ENCODE measurements at places on chromosomes 4 and X. TPM values are rescaled to one million over a fixed set of nuclear protein-coding genes. Genes with fewer than 3 reads are reported as not detected.

DNA sequence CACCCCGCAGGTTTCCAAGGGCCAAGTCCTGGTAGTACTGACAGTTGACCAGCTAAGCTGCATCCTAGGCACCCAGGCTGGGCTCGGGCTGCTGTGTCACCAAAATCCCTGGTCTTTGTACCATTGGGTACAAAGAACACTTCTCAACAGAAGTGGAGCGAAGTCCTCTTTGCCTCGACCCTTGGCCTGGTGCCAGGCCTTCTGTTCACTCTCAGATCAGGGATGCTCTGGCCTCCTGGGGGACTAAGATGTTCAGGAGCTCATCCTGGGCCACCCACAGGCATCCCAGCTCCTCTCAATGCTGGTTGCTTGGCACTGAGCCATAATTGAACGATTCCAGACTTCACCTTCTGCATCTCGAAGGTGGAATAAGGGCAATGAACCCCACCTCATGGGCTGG lies 13.8 kb upstream of the SLC2A9 start:
- no peaks in the 10 kb centered on the region for H3K36me3 ChIP-seq
- no peaks in the 10 kb centered on the region for H3K4me1 ChIP-seq
- DNase-seq = no peak
- H3K4me3 ChIP-seq = no peak overlapping the region
- no peak overlapping the region for H3K27ac ChIP-seq

DNA sequence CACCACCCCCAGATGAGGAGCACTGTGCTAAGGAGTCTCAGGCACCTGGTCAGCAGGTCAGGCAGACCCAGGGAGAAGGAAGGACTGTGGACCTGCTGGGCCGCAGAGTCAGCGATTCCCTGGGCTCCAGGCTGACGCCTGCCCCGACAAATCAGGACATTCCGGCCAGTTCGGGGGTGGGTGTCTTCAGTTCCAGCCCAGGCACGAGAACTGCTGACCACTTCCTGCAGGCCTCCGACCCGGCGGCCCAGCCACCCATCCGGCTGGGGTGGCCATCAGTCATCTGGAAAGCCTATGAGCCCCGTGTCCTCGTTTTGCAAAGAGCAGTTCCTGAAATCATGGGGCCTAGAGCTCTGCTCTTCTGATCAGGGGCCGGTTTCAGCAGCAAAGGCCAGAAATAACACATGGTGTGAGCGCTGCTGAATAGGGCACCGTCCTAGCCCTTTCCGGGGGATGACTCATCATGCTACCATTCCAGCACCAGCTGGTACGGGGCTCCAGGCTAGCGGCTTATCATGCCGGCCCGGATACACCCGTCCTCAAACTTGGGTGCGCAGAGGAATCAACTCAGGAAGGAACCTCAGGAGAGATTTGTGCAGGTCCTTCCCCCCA lies 7.8 kb upstream of the SH3TC1 start:
- H3K4me3 ChIP-seq = no peak overlapping the region
- no peaks in the 10 kb centered on the region for H3K36me3 ChIP-seq
- no peak overlapping the region for H3K27ac ChIP-seq
- no peaks in the 10 kb centered on the region for H3K4me1 ChIP-seq
- no peaks in the 10 kb centered on the region for H3K27me3 ChIP-seq
- no peak for DNase-seq

DNA sequence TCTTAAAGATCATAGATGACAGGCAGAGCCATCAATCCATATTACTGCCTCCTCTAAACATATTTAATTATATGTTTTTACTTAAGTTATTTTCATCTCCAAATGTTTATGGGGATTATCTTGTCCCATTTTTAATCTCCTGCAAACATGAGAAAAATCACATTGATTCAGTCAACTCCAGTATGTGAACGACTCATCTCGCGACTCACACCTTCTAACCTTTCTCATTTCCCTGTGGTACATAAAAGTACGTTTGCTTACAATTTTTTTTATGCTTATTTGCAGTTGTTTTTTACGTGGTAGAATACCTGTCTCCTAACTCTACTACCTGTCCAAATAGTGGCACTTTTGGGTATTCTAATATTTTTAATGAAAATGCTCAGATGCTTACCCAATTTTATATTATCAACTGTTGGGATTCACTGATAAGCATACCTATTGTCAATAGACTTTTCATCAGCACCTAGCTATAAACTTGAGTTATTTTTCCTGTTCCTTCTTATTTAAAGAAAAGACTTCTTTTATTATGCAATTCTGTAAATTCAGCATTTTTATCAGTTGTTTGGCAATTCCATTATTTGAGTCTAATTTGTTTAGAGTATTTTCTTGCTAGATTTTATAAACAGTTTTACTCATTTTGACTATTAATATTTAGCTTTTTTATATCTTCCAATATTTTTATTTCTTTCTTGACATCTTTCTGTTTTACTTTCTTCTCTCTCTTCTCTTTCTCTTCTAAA lies 276.6 kb downstream of the ANK2 start:
- H3K4me1 ChIP-seq = no peaks in the 10 kb centered on the region
- no peak for DNase-seq
- H3K36me3 ChIP-seq = peaks cover 2% of the 10 kb centered on the region
- no peaks in the 10 kb centered on the region for H3K27me3 ChIP-seq
- no peak overlapping the region for H3K27ac ChIP-seq

DNA sequence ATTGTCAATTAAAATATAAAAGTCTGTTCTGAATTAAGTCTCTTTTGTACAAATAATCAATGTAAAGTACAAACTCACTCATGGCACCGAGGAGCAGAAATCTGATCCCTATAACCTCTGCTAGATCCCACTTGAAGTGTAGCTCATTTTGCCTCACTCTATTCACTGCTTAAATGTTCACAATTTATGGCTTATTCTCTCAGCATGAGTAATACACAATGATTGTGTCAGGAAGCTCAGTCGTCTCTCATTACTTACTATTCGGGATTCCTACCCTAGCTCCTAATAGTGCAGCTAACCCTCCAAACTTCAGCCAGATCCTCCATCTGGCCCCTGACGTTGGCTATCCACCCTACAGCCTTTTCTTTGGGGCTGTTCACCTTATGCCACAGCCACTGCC lies 4.7 kb upstream of the AMMECR1 start:
- H3K4me1 ChIP-seq = peaks cover 2% of the 10 kb centered on the region
- H3K27me3 ChIP-seq = no peaks in the 10 kb centered on the region
- DNase-seq = no peak
- H3K4me3 ChIP-seq = no peak overlapping the region

- H3K27ac ChIP-seq = no peak overlapping the region
- H3K4me3 ChIP-seq = no peak overlapping the region
- H3K27me3 ChIP-seq = no peaks in the 10 kb centered on the region
- H3K36me3 ChIP-seq = peaks cover 17% of the 10 kb centered on the region
Measured at GRCh38 chr4:73315091-73315490, 56.5 kb upstream of the ANKRD17 start.

DNA sequence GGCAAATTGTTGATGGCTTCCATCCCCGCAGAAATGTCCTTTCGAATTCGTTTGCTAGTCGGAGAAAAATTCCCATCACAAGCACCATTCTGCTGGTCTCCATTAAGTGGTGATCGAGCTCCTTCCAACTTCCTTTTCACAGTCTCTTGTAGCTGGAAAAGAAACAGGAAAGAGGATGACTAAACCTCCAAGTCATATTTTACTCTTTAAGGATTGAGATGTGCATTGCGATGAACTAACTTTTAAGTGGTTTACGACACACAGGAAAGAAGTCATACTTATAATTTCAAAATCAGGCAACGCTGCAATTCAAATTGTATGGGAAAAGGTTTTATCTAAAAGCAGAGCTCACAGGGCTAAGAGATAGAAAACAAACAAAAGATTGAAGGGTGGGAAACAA lies 225.2 kb downstream of the MGST2 start:
- no peaks in the 10 kb centered on the region for H3K36me3 ChIP-seq
- H3K27ac ChIP-seq = no peak overlapping the region

Gene SPATA18
- total RNA-seq = 5.5 TPM

Gene STAP1
- not detected for total RNA-seq
